Cerebellar nuclear complex (tissue), 1 donor: ENCODE measurements at places on chromosomes 7 and 10.

DNA sequence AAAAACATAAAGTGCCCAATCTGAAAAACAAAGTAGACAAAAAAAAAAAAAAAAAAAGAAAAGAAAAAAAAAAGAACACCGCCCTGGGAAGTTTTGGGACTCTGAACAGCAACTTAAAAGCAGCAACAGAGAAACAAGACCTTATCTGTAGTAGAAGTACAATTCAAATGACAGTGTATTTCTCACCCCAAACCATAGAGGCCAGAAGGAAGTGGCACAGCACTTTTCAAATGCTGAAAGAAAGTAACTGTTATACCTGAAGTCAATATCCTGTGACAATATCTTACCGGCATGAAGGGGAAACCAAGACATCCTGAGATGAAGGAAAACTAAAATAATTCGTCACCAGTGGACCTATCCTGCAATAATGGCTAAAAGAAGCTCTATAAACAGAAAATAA is 112.1 kb downstream of the DNAJC1 start:
- no peak for DNase-seq

DNA sequence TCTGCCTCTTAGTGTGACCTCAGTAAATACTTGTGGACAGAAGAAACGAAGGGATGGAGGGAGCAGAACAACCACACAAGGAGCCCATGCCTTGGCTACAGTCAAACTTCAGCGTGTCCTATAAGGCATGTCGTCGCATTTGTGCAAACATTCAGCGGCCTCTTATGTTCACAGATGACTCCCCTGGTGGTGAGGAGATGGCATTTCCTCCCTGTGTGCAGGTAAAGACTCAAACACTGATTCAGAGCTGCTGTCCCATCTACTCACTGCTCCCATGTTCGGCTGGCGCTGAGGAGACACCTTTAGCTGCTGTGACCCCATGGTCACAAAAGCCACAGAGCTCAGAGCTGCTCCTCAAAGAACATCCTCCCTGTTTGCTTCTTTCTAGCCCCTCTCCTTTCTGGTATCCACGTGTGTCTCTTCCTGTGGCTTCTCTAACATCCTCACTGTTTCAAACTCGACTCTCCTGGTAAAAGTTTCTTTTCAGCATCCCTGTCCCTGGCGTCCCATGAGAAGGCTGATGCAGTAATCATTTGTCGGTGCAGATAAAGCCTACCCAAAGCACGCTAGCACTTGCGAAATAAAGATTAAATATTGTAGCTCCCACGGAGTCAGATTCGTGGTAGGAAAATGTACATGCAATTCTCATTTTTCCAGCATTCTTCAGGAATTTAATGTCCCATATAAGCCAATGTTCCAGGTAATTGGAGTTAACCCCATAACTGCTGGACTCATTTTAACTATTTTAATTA is 124.9 kb upstream of the NEBL start:
- no peak for DNase-seq

DNA sequence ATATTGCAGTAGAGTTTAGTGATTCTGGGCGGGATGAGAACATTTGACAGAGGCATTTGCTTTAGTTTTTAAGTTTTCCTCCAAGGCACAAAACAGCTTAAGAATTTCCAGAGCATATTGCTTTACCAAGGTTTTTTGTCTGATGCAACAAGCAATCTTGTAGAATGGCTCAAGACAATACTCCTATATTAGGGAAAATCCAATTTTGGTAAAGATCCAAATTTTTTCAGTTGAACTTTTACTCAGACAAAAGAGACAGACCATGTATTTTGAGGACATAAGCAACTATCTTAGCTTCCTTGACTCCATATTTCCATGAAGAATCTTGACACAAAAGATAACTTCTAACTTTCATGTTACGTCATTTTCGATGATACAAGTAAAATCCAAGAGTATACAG is 92.3 kb upstream of the NANOS1 start:
- no peak for DNase-seq

- no peak for DNase-seq
Observed at GRCh38 chr10:28180654-28181053, 122.2 kb downstream of the MPP7 start.

- DNase-seq, result no peak
Observed at GRCh38 chr10:31171402-31172083, 139.9 kb upstream of the ZNF438 start.

DNA sequence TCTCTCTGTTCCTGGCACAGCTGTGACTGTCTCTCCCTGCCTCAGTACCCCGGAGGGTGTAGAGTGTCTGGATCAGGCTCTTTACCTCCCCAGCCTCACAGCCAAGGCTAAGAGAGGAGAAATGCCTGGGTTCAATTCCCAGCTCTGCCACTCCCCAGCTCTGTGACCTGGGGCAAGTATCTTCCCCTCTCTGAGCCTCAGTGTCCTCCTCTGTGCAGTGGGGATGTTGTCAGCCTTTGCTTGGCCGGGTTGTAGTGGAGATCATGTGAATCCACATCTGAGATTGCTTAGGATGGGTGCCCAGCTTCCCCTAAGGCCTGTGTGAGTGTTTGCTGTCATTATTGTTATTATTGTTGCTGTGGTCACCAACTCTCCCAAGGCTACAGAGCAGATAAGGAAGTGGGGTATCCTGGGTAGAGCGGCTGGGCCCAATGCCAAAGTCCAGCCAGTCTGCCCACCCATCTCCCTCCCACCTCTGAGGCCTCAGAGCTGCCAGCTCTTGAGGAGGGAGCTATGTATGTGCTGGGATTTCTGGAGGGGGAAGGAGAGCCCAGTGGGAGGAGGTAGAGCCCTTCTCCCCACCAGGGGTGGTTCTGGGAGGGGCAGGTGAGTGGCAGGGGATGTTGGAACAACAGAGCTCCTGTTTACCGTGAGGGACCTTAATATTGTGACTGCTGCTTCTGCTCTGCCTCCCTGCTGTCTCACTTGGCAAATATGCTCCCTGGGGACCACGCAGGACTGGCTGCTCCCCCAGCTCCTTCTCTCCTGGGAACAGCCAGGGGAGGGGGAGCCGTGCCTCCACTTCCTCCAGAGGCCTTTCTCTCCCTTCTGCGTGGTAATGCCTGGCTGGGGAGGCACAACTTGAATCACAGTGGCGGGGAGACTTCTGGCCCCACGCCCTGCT is 170.5 kb downstream of the RPS24 start:
- DNase-seq, result no peak

DNA sequence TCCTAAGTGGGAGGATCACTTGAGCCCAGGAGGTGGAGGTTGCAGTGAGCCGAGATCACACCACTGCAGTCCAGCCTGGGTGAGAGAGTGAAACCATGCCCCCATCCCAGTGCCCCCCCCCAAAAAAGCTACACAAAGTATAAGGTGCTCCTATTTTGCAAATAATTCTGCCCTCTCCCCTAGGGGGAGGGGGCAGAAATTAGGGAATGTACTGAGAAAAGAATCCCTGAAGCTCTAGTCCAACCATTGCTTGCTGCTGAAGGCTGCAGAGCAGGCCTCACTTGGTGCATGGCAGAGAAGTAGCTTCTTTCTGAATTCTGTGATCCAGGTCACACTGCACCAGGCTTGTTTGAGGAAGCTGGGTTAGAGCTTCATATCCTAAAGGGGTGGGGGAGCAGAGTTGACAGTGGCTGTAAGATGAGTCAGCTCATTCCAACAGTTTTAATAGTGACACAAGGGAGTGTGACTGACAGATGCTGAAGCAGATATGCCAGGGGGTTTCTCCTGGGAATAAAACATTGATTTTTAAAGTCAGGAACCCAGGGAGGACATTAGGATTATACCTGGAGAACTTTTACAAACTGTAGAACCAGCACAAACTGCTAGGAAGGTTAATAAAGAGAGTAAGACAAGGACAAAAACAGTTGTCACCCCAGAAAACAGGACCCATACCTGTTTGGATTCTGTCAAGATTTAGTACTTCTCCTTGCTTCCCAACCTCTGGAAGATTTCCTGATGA is 32.8 kb upstream of the STRIP2 start:
- no peak for DNase-seq

GRCh38 chr10:132880128-132880981 is 62.0 kb downstream of the CFAP46 start:
- DNase-seq, result no peak

DNA sequence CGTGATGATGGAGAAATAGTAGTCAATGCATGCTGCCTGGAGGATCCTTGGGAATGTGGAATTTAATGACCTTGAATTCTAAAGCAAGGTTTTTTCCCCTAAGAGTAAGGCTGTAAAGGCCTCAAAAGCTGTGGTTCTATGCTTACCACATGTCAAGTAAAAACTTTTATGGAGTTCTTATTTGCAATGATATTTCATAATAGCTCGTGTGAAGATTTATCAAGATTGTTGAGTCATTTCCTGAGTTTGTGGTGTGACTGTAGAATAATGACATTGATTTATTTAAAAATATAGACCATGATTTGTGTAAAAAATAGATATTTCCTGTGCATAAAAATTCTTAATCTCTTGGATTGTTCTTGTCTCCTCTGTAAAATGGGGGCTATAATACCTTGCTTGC is 67.5 kb upstream of the SORCS1 start:
- no peak for DNase-seq

GRCh38 chr10:17792991-17793390 is 16.2 kb upstream of the MRC1 start:
- DNase-seq, result no peak

DNA sequence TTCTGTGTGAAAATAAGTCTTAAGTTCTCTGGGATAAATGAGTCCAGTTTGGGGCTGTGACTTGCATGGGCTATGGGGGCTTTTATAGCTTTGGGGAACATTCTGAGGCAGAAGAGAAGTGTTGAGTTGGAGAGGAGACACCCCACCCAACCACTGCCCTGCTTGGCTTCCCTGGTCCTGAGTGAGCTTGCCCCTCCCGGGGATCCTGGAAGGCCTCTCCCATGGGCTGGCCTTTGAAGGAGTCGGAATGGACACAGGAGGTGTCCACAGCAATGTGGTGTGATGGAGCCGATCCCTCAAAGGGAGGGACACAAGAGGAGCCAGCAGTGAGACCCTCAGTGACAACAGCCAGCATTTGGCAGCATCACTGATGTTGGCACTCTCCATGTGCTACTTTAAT is 89.8 kb downstream of the GLRX3 start:
- DNase-seq, result no peak

DNA sequence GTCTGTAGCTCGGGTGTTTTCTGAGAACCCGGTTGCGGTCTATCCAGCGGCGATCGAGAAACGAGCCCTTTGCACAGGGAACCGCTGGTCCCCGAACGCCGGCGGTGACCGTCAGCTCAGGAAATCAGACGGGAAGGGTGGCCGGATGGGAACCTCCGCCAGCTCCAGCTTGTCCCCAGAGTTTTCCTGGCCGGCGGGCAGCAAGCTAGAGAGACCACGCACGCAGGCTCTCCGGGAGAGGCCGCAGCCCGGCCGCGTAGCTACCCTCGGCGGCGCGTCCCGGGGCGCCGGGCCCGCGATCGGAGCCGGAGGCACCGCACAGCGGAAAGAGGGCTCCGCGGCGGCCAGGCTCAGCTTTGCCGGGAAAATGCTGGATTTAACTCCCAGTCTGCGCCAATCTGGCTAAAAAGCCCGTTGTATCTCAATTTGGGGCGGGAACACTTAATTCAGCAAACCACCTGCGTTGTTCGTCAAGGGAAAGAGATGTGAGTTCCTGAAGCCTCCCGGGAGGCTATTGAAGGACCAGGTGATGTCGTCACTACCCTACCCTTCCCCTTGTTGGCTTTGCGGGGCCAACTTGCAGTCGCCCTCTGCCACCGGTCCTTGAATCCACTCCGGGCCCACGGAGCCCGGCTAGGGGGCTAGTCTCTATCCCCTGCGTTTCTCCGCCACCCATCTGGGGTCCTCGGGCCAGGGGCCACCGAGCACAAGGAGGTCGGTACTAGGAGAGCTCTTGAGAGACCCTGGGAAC is 859 bp upstream of the CH25H start:
- DNase-seq, result no peak

DNA sequence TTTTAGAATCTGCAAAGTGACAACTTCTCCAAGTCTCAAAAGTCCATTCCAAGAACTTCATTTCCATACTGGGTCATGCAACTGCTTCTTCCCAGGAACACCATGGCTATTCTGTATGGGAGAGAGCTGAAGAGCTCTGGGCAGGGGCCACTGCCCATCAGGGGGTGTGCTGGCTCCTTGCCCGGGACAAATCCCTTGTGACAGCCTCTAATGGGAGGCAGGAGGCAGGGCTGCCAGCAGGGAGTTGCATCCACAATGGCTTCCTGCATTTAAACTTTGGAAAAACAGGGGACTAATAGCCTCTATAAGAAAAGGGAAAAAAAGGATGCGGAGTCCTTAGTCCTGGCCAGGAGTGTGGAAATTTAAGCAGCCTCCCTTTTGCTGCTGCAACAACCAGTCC is 18.4 kb upstream of the FRMD4A start:
- no peak for DNase-seq

DNA sequence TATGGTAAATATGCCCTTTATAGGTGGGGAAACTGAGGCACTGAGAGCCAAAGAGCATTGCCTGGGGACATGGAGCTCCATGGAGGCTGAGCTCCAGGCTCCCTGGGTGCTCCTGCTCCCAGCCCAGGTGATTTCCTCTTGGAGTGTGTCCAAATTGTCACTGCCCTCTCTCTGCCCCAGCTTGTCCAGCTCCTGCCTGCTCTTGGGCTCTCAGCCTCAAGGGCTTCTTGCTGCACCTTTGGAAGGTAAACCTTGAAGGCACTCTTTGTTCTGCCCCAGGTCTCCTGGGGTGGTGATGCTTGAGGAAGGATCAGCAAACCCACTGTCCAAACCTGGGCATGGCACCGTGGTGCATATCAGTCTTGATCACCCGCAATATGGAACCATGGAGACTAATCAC is 166.1 kb downstream of the RPS24 start:
- no peak for DNase-seq

GRCh38 chr7:102063690-102064180 is 222.9 kb upstream of the SH2B2 start:
- DNase-seq, result no peak

DNA sequence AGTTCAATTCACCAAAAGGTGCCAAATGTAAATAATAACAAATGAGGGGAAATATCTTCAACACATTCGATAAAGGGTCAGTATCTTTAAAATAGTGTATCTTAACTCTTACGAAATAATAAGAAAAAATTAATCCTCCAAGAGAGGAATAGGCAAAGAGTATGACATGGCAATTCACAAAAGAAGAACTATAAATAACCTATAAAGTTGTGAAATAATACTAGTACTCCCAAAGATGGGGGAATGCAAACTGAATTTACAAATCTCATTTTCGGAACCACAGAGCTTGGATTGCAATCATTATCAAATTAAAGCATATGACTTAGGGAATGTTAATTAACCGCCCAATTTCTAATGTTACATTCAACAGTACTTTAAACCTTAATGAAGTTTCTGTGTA is 78.2 kb upstream of the TARP start:
- no peak for DNase-seq

GRCh38 chr10:33331379-33331694 is 3.1 kb downstream of the NRP1 start:
- no peak for DNase-seq
